ENCODE measurements at places on chromosomes 1 and 21.

- ATAC-seq: no peak
Observed at GRCh38 chr1:65401612-65402011, 18.9 kb upstream of the LEPR start.

DNA sequence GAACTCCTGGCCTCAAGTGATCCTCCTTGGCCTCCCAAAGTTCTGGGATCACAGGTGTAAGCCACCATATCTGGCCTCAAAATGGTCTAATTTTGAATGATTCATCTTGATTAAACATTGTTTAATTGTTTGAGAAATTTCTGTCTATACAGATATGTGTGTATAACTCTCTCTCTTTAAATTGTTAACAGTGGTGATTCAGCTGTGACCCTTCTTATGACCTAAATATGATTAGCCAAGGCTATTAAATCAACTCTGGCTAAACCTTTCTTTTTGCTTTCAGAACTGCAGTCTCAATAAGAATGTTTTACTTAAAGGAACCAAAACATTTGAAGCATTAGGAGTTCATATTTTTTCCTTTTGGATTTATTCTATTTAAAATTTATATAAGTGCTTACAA, 19.2 kb upstream of the B3GALT5 start:
- ATAC-seq: no peak

DNA sequence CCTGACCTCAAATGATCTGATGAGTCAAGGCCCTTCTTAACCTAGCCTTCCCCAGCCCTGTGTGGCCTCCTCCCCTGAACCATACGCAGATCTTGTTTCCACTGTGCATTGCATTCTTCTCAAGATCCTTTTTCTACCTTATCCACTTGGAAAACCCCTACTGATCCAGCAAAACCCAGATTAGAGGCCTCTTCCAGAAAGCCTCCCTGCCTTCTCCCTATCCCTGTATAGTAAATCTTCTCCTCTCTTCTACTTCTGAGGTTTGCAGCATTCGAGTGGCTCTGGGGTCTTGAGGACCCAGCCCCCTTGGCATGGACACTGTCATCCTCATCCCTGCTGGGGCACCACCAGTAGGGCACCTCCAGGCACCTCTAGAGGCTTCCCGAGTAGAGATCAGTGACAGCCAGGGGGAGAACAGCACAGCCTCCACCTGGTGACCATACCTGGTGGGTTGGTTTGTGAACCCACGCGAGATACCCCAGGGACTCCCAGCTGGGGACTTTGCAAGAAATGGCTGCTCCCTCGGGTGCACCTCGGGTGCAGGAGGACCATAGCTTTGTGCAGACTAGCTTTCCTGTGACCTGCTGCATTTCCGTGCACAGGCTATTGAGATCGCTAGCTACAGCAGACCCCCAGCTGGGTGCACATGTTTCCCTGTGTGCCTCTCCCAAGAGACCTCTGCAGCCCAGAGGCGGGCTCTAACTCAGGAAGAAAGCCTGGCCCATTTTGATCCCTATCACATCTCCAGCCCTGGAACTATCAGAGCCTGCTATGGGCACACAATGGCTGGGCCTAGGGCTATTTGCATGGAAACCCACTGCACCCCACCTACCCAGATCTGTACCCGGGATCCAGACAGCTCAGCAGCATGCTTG, 34.2 kb downstream of the MATN1 start:
- ATAC-seq: peak; percentile 32

DNA sequence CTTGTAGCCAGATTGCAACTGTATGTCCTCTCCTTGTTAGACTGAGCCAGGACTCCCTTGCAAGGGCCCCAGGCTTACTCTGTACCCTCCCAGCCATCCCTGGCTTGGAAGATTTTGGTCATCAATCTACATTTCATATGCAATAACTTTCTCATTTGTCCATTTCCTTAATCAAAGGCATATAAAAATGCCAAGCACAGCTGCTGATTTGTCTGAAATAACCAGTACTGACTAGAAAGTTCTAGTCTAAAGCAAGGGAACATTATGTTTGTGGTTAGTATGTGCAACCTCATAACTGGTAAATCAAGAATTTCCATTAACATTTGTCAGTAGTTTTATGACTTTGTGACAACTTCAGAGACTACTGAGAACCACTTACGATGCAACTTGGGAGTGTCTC, 370.2 kb downstream of the ST6GALNAC3 start:
- ATAC-seq: no peak

DNA sequence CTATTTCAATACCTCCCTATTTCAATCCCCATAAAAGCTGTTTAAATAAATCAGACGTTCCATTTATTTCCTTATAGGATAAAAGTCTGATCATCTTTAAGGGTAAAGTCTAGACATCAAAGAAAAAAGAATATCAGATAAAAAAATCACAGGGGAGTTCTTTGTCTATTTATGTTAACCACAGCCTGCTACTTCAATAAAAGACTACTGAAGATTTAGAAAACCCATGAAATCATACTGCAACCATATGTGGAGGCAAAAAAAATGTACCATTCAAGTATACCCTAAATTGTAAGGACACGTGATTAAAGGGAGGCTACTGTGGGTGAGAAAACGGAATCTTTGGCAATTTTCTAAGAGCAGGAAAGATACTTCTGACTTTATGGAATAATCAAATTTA, 108.2 kb upstream of the TNFSF4 start:
- ATAC-seq: no peak

- ATAC-seq: no peak
Observed at GRCh38 chr1:114155706-114156105, 2.0 kb upstream of the SYT6 start.

- ATAC-seq: no peak
Observed at GRCh38 chr1:60747353-60747752, 335.0 kb upstream of the NFIA start.

DNA sequence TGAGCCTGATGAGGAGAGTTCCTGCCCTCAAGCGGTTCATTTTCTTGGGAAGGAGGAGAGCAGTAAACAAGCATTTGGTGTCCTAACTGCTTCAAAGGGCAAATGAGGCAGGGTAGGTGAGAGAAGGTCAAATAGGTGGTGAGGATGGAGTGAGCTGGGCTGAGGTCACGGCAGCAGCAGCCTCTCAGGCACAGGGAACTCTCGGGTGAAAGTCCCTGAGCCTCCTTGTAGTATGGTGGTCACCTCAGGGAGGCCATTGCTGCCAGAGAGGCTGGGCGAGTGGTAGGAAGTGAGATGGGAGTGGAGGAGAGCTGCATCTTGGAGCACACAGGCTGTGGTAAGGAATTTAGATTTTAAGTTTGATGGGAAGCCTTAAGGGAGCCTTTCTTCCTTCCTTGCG, 4.0 kb downstream of the ADARB1 start:
- ATAC-seq: no peak

DNA sequence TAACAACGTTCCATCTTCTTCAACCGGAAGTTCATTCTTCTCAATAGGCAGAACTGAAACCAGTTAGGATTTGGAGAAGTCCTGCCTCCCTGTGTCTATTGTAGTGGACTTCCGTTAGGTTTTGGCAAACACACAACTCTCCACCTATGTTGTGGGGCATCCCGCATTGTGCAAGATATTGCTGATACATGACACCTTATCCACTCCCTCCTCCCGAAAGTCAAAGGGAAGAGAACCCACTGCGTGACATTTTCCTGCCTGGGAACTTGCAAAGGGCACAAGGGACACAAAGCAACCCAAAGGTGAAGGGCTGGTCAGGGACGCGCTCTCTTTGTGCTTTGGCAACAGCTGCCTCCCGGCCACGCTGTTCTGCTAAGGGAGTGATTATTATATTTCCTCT, 164.8 kb downstream of the TPR start:
- no peak for ATAC-seq

DNA sequence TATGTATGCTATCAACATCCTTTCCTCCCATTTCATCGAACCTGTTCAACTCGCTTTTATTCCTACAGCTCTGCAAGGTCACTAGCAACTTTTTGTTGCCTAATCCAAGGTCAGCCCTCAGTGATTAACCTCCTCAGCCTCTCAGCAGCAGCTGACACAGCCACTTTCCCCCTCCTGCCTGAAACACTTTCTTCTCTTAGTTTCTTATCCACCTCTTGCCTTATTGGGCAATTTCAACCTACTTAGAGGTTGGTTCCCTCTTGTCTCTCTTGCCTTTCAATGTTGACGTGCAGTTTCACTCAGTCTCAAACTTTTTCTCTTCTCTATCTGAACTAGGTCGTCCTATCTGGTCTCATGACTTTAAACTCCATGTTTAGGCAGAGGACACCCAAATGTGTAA, 156.3 kb downstream of the C1orf94 start:
- ATAC-seq: no peak

GRCh38 chr1:47675721-47676120, 237.9 kb downstream of the FOXD2 start:
- no peak for ATAC-seq
